Upper lobe of left lung (tissue), 6 donors: ENCODE measurements at places on chromosomes 2 and 18. TPM values are rescaled to one million over a fixed set of nuclear protein-coding genes. Genes with fewer than 3 reads are reported as not detected.

GRCh38 chr2:173866874-173867618 is 98.1 kb downstream of the SP3 start:
- no peak overlapping the region for H3K27ac ChIP-seq
- DNase-seq = no peak
- H3K4me1 ChIP-seq = no peaks in the 10 kb centered on the region
- no peak overlapping the region for H3K4me3 ChIP-seq

Gene TCF7L1
- 9.9 TPM for total RNA-seq

- no peak for DNase-seq
- H3K4me3 ChIP-seq = no peak overlapping the region
- H3K27ac ChIP-seq = no peak overlapping the region
- no peaks in the 10 kb centered on the region for H3K36me3 ChIP-seq
- peaks cover 13% of the 10 kb centered on the region for H3K4me1 ChIP-seq
- no peaks in the 10 kb centered on the region for H3K27me3 ChIP-seq
These were observed 18.3 kb downstream of the GYPC start for GRCh38 chr2:126674075-126674744.

Gene DSEL
- total RNA-seq = 10.7 TPM

Gene TMEM17
- 1.5 TPM for total RNA-seq

DNA sequence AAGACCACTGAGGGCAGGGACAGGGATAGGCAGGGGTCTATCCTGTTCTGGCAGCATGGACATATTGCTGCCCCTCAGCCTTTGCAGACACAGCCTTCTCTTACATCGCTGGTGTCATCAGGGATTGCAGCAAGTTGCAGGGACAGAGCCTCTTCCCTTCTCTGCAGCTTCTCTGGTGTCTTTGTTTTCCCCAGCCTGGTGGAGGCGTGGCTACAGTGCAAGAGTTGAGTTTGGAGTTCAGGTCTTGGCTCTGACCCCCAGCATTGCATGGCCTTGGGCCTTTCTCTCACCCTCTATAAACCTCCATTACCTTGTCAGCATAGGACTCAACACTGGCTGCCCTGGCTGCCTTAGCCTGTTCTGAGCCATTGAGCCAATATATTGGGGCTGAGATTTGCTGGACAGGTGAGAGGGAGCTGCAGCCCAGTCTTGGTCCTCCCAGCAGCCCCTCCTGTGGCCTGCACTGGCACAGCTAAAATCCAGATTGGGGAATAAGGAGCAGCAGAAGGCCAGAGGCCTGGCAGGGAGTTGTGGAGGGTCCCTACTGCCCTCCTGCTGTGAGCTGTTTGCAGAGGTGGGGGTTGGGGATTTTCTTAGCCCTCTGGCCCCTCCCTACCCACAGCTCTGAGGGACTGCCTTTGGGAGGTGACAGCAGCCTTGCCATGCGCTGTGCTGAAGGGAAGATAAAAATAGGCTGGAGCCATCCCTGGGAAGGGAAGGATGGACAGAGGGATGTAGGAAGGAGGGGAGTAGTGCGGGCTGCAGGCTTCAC is 22.8 kb downstream of the EHD3 start:
- DNase-seq = no peak
- H3K36me3 ChIP-seq = peaks cover 2% of the 10 kb centered on the region
- H3K4me3 ChIP-seq = no peak overlapping the region
- no peak overlapping the region for H3K27ac ChIP-seq

DNA sequence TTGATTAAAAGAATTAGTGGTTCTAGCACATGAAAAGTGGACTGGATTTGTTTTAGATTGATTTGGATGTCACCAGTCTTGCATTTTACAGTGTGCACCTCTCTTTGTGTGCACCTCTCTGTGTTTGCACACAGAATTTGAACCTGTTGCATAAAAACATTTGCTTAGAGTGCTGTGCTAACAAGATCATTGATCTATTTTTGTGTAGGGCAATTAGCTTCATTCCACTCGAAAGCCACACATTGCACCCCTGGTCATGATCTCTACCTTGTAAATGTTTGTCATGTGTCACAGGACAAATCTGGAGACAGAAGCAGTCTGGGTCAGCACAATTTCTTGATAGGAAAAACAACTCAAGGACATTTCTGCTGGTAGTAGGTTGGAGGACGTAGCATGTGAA is 258.7 kb upstream of the LINC00305 start:
- no peak overlapping the region for H3K27ac ChIP-seq
- H3K27me3 ChIP-seq = no peaks in the 10 kb centered on the region
- no peak for DNase-seq
- no peaks in the 10 kb centered on the region for H3K36me3 ChIP-seq

DNA sequence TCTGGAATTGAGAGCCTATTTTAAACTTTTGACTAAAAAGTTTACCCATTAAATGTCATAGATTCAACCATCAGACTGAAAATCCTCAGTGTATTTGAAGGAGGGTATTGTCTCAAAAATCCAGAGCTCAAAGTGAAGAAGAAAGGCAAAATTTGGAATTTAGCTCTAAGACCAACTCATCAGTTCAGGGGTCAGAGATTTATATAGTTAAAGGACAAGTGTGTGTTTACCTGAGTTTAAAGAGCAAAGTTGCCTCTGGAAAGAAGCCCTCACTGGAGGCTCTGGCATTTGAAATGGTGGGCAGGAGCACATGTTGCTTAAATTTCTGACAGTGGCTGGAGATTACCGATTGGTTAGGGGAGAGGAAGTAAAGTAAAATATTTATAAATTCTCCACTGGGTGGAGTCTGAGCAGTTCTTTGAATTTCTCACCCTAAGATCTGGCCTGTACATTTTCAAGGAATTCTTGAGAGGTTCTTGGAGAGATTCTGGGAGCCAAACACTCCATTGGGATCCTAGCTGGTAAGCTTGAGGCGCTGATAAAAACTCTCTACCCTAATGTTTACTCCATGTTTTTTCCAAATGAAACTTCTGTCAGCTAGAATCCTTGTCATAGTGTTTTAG is at the start of gene KYNU:
KYNU (plus strand) TSS at position 449 of the 623 bp plus-strand sequence. CDS start 7,704 bp downstream, outside the sequence.
- DNase-seq = no peak
- no peaks in the 10 kb centered on the region for H3K36me3 ChIP-seq
- H3K27ac ChIP-seq = peak within 1 kb of the TSS; percentile 31
- no peaks in the 10 kb centered on the region for H3K27me3 ChIP-seq

Gene CNDP1
- total RNA-seq = not detected

DNA sequence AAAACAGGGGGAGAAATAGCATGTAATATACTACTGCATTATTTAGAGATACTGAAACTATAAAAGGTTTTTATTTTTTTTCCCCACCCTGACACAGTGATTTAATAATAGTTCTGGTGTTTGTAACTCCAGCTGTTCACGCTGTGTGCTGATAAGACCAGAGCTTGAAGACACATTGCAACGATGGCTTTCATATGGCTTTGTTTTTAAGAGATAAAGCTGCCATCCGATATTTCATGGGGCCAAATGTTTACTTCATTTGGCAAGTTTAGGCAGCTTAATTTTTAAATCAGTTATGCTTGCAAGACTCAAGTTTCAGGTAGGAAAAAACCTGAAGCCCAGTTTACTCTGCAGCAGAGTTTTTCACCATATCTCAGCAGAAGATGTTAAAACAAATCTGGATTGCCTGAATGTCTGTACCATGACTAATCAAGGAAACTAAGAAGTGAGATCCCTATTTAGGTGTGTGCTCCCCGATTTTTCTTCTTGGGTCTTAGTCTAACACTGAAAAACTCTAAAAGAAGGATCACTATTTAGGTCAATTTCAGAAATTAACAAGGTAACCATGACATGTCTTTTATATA is 508.6 kb downstream of the PARD3B start:
- no peak overlapping the region for H3K27ac ChIP-seq
- no peaks in the 10 kb centered on the region for H3K4me1 ChIP-seq
- no peak for DNase-seq
- no peaks in the 10 kb centered on the region for H3K27me3 ChIP-seq
- H3K4me3 ChIP-seq = no peak overlapping the region

Gene IGFBP2
- total RNA-seq = 45.3 TPM

DNA sequence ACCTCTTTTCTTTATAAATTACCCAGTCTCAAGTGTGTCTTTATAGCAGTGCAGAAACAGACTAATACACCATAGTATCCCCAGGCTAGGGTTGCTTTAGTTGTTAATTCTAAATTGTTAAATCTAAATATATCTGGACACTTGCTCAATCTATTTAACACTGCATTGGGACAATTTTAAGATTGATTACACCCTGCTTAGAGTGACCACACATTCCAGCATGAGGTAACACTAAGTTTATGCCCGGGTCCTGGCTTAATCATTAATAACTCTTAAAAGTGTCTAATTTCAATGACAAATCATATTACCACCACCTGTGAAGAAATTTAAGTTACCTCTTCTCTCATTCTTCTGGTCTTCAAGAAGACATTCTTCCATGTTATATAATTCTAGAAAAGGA is 131.4 kb downstream of the ZNF385B start:
- H3K4me3 ChIP-seq = no peak overlapping the region
- H3K27ac ChIP-seq = no peak overlapping the region

DNA sequence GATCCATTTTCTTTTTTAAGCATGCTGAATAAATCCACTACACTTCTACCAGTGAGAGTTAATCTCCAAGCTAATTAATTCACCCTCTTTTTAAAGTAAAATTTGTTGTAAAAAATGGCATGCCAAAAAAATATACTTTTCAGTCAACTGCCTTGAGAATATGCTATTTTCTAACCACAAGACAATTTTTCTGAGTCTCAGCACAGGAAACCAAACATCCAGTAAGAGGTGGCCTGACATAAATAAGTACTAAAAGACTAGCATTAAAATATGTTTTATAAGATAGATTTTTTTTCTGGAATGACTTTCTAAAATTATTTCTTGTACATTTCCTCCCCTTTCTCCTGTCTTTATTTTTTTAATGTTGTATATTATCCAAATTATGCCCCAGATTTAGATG is 2.9 kb downstream of the FBXO36 start:
- no peak overlapping the region for H3K27ac ChIP-seq
- no peak for DNase-seq
- H3K36me3 ChIP-seq = no peaks in the 10 kb centered on the region
- no peaks in the 10 kb centered on the region for H3K27me3 ChIP-seq
- peaks cover 3% of the 10 kb centered on the region for H3K4me1 ChIP-seq
- no peak overlapping the region for H3K4me3 ChIP-seq

DNA sequence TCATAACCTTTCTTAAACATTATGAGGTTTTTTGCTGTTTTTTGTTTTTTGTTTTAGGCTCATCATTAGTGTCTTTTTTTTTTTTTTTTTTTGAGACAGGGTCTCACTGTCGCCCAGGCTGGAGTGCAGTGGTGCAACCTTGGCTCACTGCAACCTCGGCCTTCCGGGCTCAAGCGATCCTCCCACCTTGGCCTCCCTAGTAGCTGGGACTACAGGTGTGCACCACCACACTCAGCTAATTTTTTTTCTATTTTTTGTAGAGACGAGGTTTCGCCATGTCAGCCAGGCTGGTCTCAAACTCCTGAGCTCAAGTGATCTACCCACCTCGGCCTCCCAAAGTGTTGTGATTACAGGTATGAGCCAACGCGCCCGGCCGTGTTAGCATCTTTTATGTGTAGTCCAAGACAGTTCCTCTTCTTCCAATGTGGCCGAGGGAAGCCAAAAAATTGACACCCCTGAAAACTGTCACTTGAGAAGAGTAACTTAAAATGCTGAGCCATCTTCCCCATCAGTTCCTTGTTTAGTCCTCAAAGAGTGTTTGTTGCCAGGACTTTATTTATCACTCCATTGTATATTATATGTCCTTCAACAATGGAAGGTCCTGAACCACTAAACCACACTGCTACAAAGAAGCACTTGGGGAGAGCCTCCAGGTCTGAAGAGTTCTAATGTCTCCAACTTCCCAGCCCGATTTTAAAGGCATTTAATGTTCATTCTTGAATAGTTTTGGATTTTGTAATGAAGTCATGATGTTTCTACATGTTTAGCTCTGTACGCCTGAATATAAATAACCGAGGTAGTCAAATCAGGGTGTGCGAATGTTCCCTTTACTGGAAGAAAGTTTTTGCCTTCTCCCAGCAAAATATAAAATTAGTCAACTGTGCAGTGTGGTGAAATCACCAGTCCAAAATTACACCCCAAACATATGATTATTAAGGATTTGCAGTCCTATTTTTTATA is 26.4 kb downstream of the ZNF516 start:
- H3K27ac ChIP-seq = no peak overlapping the region
- no peaks in the 10 kb centered on the region for H3K36me3 ChIP-seq
- peaks cover 9% of the 10 kb centered on the region for H3K4me1 ChIP-seq
- H3K4me3 ChIP-seq = peak overlapping the region; percentile 7
- no peak for DNase-seq

DNA sequence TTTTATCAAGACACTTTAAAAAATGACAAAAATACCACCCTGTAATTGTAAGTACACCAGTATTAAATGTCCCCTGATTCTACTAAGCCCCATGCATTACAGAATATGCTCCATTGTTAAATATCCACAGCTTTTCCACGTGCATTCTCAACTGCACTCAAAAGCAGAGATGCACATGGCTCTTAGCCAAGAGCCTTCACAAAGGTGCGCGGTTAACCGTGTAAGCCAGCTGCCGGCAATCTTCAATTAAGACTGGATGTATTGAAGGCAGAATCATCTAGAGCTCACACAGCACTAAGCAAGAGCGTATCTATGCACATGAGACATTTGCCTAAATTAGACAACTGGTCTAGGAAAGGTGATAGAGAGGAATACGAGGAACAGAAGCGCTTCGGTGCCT is 278.3 kb downstream of the NAPG start:
- H3K36me3 ChIP-seq = no peaks in the 10 kb centered on the region
- no peak overlapping the region for H3K27ac ChIP-seq
- no peaks in the 10 kb centered on the region for H3K4me1 ChIP-seq
- no peaks in the 10 kb centered on the region for H3K27me3 ChIP-seq
- no peak for DNase-seq

DNA sequence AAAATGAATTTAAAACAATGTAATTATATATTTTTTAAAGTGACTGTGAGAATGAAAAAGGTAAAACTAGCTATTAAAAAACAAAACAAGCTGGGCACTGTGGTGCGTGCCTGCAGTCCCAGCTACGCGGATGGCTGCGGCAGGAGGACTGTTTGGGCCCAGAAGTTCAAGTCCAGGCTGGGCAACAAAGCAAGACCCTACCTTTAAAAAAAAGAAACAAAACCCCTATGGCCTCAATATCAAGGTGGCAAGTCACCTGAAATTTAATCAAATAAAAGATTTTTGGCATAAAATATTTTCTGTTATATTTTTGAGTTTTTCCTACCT is 46.9 kb upstream of the STRN start:
- no peak overlapping the region for H3K4me3 ChIP-seq
- H3K27ac ChIP-seq = no peak overlapping the region
- DNase-seq = no peak

DNA sequence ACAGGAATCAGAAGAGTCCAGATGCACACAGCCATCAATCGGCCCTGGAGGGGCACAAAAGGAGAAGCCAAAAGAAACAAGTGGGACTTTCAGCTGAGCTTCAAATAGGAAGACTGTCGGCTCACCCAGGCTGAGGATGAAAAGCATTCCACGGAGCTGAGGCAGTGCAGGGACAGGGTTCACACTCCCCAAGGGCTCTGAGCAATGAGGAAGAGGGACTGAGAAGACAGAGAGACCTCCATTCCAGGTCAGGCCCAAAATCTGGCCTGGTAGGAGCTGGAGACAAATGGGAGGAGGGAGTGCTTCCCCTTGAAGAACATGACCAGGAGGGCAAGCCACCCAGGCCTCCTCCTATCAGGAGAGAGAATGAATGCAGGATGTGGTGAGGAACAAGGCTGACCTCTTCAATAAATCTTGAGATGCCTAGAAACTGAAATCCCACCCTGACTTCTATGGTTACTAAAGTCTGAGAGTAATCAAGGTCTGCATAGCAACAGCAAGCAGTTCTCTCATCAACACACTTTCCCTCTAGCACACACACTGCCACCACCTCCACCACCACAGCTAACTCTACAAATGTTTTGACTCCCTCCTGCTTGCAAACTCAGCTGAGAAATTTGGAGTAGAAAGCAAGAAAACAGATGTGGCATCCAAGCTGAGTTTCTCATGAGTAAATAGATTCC is 434.4 kb downstream of the TNS1 start:
- no peaks in the 10 kb centered on the region for H3K4me1 ChIP-seq
- H3K36me3 ChIP-seq = no peaks in the 10 kb centered on the region
- H3K27ac ChIP-seq = no peak overlapping the region
- no peaks in the 10 kb centered on the region for H3K27me3 ChIP-seq
- H3K4me3 ChIP-seq = no peak overlapping the region
